ENCODE measurements at places on chromosomes 11 and 22. TPM values are rescaled to one million over a fixed set of nuclear protein-coding genes. Genes with fewer than 3 reads are reported as not detected.

Gene OR8D1
- total RNA-seq: not detected

DNA sequence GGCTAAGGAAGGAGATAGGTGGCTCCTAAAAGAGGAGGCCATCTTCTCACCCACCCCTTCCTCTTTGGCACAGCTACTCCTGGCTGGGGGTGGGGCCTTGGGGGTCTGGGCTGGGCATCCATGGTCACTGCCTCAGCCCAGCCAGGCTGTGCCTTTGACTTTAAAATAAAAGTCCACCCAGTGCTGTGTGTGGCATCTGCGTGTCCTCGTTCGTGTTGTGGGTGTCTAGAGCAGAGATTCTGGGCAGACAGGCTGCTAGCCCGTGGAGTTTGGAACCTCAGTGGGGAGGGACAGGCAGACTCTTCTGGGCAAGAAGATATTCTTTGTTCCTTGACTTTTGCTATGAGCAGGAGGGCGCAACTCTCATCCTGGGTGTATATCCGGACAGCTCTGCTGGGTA is 13.1 kb downstream of the RPS6KA4 start:
- no peak for DNase-seq

DNA sequence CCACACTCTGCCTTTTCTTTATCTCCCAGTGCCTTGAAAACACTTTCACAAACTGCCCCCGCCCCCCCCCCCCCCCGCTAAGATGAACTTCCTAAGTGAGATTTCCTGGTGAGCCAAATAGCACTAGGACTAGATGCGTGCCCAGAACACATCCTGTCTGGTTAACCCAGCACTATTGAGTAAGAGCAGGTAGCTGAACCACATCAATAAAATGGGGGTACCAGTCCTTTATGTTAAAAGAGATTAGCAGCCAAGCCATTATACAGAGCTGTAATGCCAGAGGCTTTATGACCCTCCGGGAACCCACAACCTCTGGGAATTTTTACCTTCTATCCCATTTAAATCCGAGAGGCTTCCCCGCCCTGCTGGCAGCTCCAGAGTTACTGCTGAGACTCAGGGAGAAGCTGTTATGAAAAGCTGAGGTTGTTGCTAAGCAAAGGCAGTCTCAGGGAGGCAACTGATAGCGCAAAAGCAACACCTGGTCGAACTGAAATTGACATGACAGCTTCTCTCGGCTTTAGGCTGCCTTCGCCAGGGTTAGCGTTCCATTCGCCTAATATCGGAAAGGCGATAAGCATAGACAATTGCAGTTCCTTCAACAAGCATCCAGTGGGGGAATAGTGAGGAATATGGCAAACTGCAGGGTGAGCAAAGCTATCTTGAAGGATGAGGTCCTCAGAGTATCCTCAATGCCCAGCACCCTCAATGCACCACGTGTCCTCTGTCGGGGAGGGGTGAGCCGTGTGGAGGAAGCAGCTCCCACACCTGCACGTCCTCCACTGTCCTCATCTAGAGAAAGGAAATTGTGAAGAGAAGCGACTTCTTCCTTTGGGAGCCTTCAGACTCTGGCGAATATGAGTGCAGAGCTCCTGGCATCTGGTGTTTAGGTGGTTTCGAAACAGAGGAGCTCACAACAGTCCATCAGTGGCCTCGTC is 977.0 kb downstream of the NTM start:
- no peak for DNase-seq

DNA sequence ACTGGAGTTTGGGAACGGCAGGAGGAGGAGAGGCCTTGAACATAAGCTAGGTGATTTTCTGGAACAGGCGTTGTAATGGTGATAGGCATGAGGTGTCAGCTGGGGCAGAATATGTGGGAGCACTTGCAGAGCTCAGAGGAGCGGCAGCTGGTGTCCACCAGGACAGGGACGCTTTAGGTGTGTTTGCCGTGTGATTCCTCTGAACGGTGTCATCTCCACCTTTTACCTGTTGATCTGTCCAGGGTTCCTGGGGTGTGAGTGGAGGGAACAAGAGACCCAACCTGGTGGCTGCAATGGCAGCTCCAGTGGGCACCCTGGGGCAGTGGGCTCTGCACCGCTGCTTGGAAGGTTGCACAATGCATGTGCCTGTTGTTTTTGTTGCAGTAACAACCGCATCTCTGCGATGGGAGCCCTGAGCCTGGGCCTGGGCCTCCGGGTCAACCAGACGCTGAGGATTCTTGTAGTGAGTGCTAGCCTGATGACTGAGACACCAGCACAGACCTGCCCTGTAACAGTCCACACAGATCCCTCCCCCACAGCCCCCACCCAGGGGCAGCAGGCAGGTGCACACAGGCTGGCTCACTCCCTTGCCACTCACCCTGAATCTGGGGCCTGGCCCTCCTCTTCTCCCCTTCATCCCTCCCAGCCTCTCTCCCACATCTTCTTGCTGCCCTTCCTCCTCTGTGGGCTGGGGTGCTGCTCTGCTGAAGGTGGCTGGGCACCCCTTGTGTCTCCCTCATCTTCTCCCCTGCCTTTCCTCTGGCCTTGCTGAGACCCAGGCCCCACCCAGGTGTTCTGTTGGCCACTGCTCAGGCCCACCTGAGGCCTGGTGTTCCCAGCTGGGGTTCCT is 9.2 kb downstream of the LRRC74B start:
- DNase-seq: no peak

GRCh38 chr11:27705873-27706820 is 5.9 kb upstream of the BDNF start:
- no peak for DNase-seq

DNA sequence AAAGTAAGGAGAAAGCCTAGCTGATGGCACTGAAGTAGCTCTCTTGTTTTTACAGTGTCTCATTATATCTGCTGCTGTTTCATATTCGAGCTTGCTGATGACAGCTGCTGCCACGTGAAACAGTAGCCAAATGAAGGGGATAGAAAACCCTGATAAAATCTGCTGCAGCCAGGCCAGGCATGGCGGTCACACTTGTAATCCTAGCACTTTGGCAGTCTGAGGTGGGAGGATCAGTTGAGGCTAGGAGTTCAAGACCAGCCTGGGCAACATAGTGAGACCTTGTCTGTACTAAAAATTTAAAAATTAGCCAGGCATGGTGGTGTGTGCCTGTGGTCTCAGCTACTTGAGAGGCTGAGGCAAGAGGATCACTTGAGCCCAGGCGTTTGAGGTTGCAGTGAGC is 13.4 kb downstream of the IFT46 start:
- no peak for DNase-seq

DNA sequence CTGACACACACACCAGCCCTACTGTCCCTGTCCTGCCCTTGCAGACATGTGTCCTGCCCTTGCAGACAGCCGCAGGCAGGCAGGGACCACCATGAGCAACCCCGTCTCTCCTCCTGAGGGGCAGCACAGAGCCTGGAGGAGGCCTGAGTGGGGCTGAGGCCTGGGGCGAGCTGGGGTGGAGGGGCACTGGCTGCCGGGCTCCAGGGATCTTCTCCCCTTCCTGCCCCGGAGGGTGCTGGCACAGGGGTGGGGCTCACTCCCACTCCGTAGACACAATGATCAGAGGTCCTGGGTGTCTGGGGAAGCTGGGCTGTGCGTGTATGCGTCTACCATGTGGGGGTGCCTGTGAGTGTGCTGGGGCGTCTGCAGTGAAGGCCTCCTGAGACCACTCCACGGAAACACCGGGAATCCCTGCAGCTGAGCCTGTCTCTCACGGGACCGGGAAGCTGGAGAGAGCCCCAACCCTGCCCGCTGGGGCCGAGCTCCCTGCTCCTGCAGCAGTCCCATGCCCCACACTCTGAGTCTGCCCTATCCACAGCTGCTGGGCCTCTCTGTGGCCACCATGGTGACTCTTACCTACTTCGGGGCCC is 588 bp downstream of the TSPAN32 start:
- DNase-seq: no peak
